ENCODE measurements at places on chromosomes 1 and 21. TPM values are rescaled to one million over a fixed set of nuclear protein-coding genes. Genes with fewer than 3 reads are reported as not detected.

DNA sequence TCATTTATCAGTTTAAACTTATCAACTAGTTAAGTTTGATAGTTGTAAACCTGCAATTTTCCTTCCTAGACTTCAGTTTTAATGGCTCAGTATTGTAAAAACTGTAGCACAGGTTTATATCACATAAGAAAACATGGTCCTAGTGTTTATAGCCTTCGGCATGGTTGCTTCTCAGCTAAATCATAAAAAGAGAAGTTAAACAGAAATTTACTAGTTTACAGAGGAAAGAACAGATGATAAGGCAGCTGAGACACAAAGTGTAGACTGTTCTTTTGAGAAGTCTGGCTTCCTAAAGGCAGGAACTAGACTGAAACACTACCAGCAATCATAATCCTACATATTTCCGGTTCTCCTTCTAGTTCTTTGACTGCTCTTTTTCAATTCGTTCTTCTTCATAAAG is 39.8 kb downstream of the WNT2B start:
- DNase-seq = no peak

- DNase-seq = peak; percentile 43
These were observed at the start of gene ZDHHC18 for GRCh38 chr1:26826261-26827105. TSS of gene ZDHHC18 (plus strand) at chr1:26826688. CDS start at chr1:26826805, 117 bp downstream.

Gene ZNF683
- polyA plus RNA-seq = not detected

Gene IGSF3
- polyA plus RNA-seq = 31.4 TPM

Gene LMOD1
- 4.6 TPM for polyA plus RNA-seq

Data from left renal pelvis (tissue), 4 donors.